Astrocyte (in vitro differentiated cells and primary cell): ENCODE measurements at places on chromosomes 4 and X. TPM values are rescaled to one million over a fixed set of nuclear protein-coding genes. Genes with fewer than 3 reads are reported as not detected.
A peak's percentile ranks its signal among the peaks of the same experiment; 100 is the strongest.

DNA sequence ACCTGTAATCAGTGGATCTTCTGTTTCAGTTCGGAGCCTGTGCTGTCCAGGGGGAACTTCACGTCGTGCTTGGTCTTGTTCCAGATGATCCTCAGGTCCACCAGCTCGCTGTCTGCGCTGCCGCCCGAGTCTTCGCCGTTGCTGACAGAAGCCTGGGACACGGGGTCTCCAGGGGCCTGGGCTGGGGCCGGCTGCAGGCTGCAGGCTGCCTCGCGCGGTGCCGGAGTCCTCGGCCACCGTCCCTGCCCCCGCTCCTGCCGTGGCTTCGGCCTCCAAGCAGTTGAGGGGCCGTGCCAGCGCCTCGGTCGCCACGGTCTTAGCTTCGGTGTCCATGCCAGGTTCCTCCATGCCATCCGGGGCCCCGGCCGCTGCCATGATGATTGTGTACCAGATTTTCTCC is 37.3 kb upstream of the CCNI start:
- no peak overlapping the region for H3K27ac ChIP-seq
- H3K27me3 ChIP-seq = no peaks in the 10 kb centered on the region
- no peak for DNase-seq

- H3K27ac ChIP-seq = no peak overlapping the region
- H3K36me3 ChIP-seq = no peaks in the 10 kb centered on the region
- H3K27me3 ChIP-seq = no peaks in the 10 kb centered on the region
- no peak for DNase-seq
Measured at GRCh38 chrX:99939883-99940232, 470.2 kb downstream of the PCDH19 start.

- H3K27me3 ChIP-seq = no peaks in the 10 kb centered on the region
- no peak overlapping the region for H3K4me3 ChIP-seq
- no peak overlapping the region for H3K27ac ChIP-seq
- DNase-seq = peak; percentile 12
Measured at GRCh38 chrX:131841496-131842437, 181.3 kb upstream of the STK26 start.

DNA sequence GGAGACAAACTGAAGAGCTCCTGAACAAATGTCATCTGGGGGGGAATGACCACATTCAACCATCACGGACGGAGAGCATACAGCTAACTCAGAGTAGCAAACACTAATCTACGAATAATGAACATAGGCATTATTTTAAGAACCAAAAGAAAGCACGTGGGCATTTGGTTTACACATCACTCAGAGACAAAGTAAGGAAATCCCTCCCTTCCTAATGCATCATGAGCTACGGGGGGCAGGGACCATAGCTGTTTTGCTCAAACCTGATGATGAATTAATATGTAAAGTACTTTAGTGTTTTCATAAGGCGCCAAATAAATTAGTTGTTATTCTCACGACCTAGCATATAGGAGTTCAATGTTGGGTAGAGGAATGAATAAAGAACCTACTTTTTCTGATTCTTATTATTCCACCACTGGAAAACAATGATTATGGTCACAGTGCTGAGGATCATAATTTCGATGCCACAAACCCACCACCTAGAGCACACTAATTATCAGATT is 11.7 kb upstream of the TMEM156 start:
- H3K27ac ChIP-seq = peak overlapping the region; percentile 86
- H3K4me1 ChIP-seq = peaks cover 17% of the 10 kb centered on the region
- no peaks in the 10 kb centered on the region for H3K36me3 ChIP-seq
- DNase-seq = peak; percentile 24
- no peaks in the 10 kb centered on the region for H3K27me3 ChIP-seq
- H3K4me3 ChIP-seq = peak overlapping the region; percentile 52

The ENPEP gene
- total RNA-seq = 0.67 and 1.7 TPM in 2 replicates

The MAOA gene
- 1.8 and 2.5 TPM in 2 replicates for total RNA-seq

The PPBP gene
- not detected in 2 replicates for total RNA-seq

The ADH4 gene
- not detected in 2 replicates for total RNA-seq

GRCh38 chrX:15242899-15243555 is 26.9 kb downstream of the ASB9 start:
- no peaks in the 10 kb centered on the region for H3K36me3 ChIP-seq
- DNase-seq = peak; percentile 22
- no peaks in the 10 kb centered on the region for H3K27me3 ChIP-seq
- H3K27ac ChIP-seq = no peak overlapping the region
- H3K4me3 ChIP-seq = no peak overlapping the region

The ETDB gene
- not detected in 2 replicates for total RNA-seq

- DNase-seq = no peak
- H3K4me1 ChIP-seq = no peaks in the 10 kb centered on the region
- H3K27me3 ChIP-seq = no peaks in the 10 kb centered on the region
- H3K4me3 ChIP-seq = no peak overlapping the region
- no peak overlapping the region for H3K27ac ChIP-seq
- no peaks in the 10 kb centered on the region for H3K36me3 ChIP-seq
Measured at GRCh38 chr4:4327652-4328121, 37.6 kb downstream of the ZBTB49 start.

- H3K36me3 ChIP-seq = no peaks in the 10 kb centered on the region
- no peak for DNase-seq
- H3K27ac ChIP-seq = no peak overlapping the region
- H3K4me1 ChIP-seq = no peaks in the 10 kb centered on the region
Measured at GRCh38 chr4:80798082-80798481, 232.4 kb upstream of the BMP3 start.

The ZNF275 gene
- 14.8 and 14.9 TPM in 2 replicates for total RNA-seq

GRCh38 chrX:83469551-83469950 is 38.5 kb upstream of the POU3F4 start:
- peak; percentile 0 for DNase-seq
- no peaks in the 10 kb centered on the region for H3K4me1 ChIP-seq
- H3K27ac ChIP-seq = no peak overlapping the region
- no peaks in the 10 kb centered on the region for H3K36me3 ChIP-seq
- no peak overlapping the region for H3K4me3 ChIP-seq
- H3K27me3 ChIP-seq = no peaks in the 10 kb centered on the region

- DNase-seq = no peak
- H3K27ac ChIP-seq = no peak overlapping the region
- H3K27me3 ChIP-seq = no peaks in the 10 kb centered on the region
- H3K36me3 ChIP-seq = no peaks in the 10 kb centered on the region
- peak overlapping the region; percentile 88 for H3K4me3 ChIP-seq
Measured at GRCh38 chr4:8441499-8442091, 1.0 kb downstream of the TRMT44 start.

- DNase-seq = no peak
- no peak overlapping the region for H3K4me3 ChIP-seq
- H3K4me1 ChIP-seq = no peaks in the 10 kb centered on the region
- no peaks in the 10 kb centered on the region for H3K27me3 ChIP-seq
Measured at GRCh38 chrX:63961964-63962363, 176.9 kb upstream of the ARHGEF9 start.

DNA sequence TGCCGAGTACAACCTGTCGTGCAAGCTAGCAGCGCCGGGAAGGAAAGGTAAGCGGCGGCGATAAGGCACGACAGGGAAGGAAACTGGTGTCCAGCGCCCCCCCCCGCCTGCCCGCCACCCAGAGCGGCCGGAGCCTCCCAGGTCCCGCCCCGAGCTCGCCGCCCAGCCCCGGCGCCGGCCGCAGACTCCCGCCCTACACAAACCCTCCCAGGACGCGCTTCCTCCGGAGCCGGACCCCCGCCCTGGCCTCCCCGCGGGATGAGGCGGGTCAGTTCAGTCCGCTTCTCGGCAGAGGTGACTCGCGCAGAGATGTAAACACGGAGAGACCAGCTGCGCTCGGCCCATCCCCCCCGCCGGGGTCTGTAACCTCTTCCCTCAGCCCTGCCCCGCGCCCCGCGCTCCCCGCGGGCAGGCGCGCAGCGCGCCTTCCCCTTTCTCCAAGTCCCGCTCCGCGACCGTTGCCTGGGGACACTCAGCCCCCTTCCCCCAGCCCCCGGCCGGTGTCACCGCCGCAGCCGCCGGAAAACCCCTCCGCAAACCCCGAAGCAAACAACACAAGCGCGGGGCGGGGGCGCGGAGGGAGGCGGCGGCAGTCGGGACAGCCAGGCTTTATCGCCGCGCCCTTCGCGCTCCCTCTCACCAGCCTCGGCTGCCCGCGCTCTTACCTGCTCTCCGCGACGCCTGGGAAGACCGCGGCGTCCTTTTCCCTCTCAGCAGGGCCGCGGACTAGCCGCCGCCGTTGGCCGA is 543 bp downstream of the ELF2 start:
- peak overlapping the region; percentile 81 for H3K4me3 ChIP-seq
- no peaks in the 10 kb centered on the region for H3K4me1 ChIP-seq
- no peaks in the 10 kb centered on the region for H3K27me3 ChIP-seq
- H3K36me3 ChIP-seq = no peaks in the 10 kb centered on the region

- no peaks in the 10 kb centered on the region for H3K4me1 ChIP-seq
- DNase-seq = no peak
- H3K27me3 ChIP-seq = no peaks in the 10 kb centered on the region
- H3K36me3 ChIP-seq = no peaks in the 10 kb centered on the region
- no peak overlapping the region for H3K27ac ChIP-seq
Measured at GRCh38 chrX:44435047-44435446, 91.6 kb upstream of the EFHC2 start.

DNA sequence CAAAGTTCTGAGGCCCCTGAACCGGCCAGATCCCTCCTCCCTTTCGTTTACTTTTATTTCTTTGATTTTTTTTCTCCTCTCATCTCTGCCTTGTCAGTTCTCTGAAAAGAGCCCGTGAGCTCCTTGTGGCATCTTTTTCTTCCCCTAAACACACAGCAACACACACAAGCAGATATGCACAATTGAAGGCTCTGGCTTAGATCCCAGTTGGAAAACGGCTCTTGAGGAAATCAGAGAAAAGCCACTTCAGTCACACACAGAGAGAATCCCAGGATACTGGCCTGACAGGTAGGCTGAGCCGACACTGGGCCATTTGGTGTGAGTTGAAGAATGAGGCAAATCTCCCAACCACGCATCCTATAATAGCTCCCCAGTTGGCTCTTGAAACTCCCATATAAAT is 12.9 kb downstream of the DIPK2B start:
- H3K27me3 ChIP-seq = no peaks in the 10 kb centered on the region
- H3K27ac ChIP-seq = no peak overlapping the region
- peaks cover 7% of the 10 kb centered on the region for H3K4me1 ChIP-seq
- no peaks in the 10 kb centered on the region for H3K36me3 ChIP-seq
- no peak for DNase-seq
- H3K4me3 ChIP-seq = peak overlapping the region; percentile 72

DNA sequence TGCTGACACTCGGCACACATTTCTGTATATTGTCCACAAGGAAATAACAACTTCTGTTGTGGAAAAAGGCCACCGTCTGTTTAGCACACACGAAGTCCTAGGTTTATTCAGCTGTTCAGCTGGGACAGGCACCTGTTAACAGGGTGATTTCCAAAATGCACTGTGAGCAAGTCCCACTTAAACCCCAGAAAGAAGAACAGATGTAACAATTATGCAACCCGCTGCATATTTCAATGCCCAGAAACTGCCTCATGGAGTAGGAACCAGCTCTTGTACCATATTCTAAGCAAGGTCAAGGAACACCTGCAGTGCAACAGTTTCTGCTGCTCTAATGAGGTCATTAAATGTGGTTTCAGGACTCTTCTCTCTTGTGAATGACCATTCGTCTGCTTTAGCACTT is 77.1 kb downstream of the GEMIN8 start:
- no peaks in the 10 kb centered on the region for H3K36me3 ChIP-seq
- H3K4me1 ChIP-seq = no peaks in the 10 kb centered on the region
- H3K27me3 ChIP-seq = peaks cover 2% of the 10 kb centered on the region
- no peak for DNase-seq

GRCh38 chr4:8171984-8172924 is 13.6 kb upstream of the ABLIM2 start:
- DNase-seq = no peak
- peaks cover 13% of the 10 kb centered on the region for H3K27me3 ChIP-seq
- H3K4me3 ChIP-seq = no peak overlapping the region
- H3K36me3 ChIP-seq = no peaks in the 10 kb centered on the region
- no peak overlapping the region for H3K27ac ChIP-seq

The DACH2 gene
- total RNA-seq = 0.12 and 0.16 TPM in 2 replicates

- H3K4me3 ChIP-seq = no peak overlapping the region
- no peaks in the 10 kb centered on the region for H3K4me1 ChIP-seq
- H3K27me3 ChIP-seq = no peaks in the 10 kb centered on the region
- no peaks in the 10 kb centered on the region for H3K36me3 ChIP-seq
Measured at GRCh38 chrX:50103176-50103575, 97.6 kb downstream of the AKAP4 start.

DNA sequence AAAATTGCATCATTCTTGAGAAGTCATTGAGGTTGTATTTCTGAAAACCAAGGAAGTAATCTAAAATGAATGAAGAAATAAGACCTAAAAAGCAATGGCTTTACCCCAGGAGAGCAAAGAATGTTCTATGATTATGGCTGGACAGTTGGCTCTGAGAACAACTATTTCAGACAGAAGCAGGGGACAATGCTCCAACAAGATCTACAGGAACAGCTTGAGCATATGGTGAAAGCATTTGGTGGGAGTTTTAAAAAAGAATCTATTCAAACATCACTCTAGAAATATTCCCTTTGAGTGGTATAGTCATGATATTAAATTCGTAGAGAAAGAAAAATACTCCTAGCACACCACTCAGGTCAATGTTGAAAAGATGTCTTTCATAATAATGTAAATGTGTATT is 26.7 kb downstream of the DYNLT3 start:
- H3K4me3 ChIP-seq = no peak overlapping the region
- DNase-seq = no peak
- no peaks in the 10 kb centered on the region for H3K27me3 ChIP-seq
- no peaks in the 10 kb centered on the region for H3K36me3 ChIP-seq
- no peaks in the 10 kb centered on the region for H3K4me1 ChIP-seq

DNA sequence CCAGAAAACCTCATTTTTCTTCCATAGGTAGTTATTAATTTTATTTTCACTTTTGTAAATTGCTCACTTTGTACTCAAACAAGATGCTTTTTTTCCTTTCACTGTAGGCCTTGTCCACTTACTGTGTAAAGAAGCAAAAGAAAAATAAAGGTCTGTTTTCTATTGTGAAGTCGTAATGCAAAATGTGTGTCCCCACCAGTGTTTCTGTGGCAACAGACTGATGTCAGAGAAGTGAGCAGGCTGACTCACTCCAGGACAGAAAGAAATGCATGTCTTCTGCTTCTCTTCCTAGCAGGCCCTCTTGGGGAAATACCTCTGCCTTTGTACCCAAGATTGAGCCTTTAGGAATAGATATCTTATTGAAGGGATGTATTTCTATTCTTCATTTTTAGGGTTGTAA is 30.3 kb downstream of the INPP4B start:
- peaks cover 24% of the 10 kb centered on the region for H3K4me1 ChIP-seq
- peak overlapping the region; percentile 34 for H3K27ac ChIP-seq
- DNase-seq = peak; percentile 81

DNA sequence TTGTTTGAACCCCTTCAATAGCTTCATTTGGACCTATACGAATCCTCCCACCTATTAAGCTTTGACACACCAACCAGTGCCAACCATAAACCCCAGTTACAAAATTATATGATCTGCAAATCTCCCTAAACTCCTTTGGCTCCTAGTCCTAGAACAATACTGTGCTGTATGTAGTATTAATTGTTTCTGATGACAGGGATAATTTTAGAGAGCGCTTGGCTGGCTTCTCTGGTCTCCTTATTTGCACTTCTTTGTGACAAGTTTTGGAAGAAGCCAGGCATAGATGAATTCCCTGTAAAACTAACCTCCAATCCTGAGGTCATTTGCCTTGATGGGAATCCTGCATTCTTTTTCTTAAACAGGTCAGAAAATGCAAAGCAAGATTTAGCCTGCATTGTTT is 433.0 kb downstream of the PPARGC1A start:
- no peaks in the 10 kb centered on the region for H3K4me1 ChIP-seq
- DNase-seq = no peak
- no peak overlapping the region for H3K27ac ChIP-seq

The APBB2 gene
- 172 and 173 TPM in 2 replicates for total RNA-seq

GRCh38 chr4:26930964-26931363 is 70.3 kb downstream of the STIM2 start:
- DNase-seq = peak; percentile 14
- no peaks in the 10 kb centered on the region for H3K36me3 ChIP-seq
- no peaks in the 10 kb centered on the region for H3K27me3 ChIP-seq
- no peaks in the 10 kb centered on the region for H3K4me1 ChIP-seq
- no peak overlapping the region for H3K4me3 ChIP-seq

The TRAPPC11 gene
- total RNA-seq = 26.3 and 26.5 TPM in 2 replicates
